WTC11 (cell line): ENCODE measurements at places on chromosomes 12 and 14.
A peak's percentile ranks its signal among the peaks of the same experiment; 100 is the strongest.

DNA sequence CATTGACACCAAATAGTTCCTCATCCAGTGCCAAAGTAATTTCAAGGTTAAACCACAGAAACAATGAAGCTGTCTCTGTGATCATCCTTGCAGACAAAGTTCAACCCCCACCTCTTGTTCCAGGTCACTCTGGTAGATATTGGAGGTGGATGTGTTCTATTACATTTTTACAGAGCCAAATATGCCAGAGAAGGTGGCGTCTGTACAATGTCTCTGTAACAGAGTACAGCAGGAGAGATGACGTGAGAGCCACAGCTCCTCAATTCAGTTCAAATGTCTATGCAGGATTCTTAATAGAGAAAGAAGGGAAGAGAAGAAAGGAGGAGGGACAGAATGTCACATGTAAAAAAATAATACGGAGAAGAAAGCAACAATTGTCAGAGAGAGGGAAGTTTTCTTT lies 268.3 kb upstream of the OR4E1 start:
- no peak for DNase-seq

DNA sequence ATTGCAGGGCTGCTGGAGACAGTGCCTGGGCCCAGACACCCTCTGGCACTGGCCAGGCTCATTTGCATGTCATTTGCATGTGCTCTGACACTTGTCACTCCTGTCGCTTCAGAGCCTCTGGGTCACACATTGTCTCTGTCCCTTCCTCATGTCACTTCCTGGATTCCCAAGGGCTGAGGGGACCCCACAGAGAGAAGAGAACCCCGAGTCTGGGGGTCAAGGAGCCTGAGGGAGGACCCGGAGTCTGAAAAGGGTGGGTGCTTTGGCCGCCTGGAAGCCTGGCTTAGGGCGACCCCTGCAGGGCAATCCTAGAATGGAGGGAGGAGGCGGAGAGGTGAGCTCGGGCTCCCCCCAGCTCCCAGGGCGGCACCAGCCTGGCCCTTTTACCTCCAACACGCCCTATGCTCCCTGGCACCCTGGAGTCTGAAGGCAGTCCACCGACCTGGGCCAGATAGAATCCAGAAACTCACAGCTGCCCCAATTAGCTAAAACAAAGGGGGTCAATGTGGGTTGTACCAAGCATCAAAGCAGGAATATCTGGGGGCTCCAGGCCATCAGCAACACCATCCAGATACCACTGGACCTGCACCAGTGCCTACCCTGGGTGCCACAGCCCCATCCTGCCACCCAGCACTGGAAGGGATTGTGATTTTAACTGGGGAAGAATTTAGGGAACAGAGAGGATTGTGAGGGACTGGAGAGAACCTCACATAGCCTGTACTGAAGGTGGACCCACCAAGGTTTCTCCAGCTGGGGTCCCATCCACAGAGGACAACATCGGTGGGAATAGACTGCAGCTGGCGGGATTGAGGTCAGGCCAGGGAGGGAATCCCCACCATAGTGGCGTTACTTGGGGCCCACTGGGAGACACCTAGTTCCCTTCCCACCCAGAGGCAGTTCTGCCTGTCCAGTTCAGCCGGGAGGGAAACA lies 21.8 kb upstream of the KRT78 start:
- peak; percentile 90 for DNase-seq

DNA sequence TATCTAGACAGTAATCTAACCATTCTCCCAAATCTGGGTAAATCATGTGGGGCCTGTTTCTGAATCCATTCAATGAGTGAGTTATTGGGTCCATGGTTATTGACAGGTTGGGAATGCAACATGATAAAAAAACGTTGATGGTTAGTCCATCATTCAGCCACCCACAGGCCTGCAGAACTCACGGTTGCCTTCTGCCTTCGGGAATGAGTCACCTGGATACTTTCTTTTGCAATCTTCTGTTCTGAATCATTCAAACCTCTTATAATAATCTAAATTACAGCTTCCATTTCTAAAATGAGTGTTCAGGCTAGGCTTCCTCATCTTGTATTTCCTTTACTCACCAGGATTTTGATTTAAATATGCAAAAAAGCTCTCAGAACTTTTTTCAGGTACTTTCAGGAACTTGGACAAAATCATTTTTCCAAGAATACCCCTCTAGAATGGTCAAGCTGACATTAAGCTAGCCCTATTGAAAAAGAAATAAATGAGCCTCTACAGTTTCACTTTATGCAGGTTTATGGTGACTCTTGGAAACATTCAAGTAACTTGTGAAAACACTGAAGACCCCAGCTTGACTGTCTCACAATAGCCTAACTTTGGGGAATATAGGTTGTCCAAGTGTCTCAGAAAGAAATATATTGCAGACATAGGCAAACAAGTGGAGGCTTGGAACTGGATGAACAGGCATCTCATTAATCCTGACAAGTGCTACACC lies 94.4 kb downstream of the KCNK10 start:
- no peak for DNase-seq

DNA sequence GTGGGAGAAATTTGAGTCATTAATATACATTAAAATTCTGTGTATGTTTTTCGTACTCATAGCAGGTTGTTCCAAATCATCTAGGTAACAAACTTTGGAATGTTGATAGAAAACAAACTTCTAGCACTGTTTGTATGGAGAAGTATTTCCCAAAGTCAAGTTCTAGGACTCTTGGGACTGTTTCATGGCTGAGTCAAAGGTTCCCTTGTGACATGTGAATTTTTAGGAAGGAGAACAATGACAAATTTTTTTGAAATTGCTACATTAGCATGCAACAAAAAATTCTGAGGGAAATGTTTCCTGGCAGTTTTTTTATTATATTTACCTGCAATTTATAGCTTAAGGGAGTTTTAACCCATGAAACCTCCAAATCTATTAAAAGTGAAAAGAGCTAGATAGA lies 73.8 kb downstream of the RASSF8 start:
- no peak for DNase-seq

GRCh38 chr14:75969891-75970290 lies 11.9 kb downstream of the TGFB3 start:
- DNase-seq, result no peak

GRCh38 chr12:84661786-84662185 lies 250.8 kb downstream of the SLC6A15 start:
- no peak for DNase-seq

- DNase-seq, result no peak
These were observed 76.2 kb downstream of the ZFP36L1 start for GRCh38 chr14:68716698-68717097.

GRCh38 chr12:18139254-18139653 lies 49.3 kb upstream of the RERGL start:
- no peak for DNase-seq
